ENCODE measurements at places on chromosomes 1 and 21. TPM values are rescaled to one million over a fixed set of nuclear protein-coding genes. Genes with fewer than 3 reads are reported as not detected.

The OR10Z1 gene
- not detected for total RNA-seq

The THEMIS2 gene
- total RNA-seq = 104 TPM

The MX2 gene
- total RNA-seq = 37.9 TPM

The HES5 gene
- not detected for total RNA-seq

The KISS1 gene
- total RNA-seq = not detected

The PLD5 gene
- total RNA-seq = not detected

The OR6K3 gene
- not detected for total RNA-seq

The FCER1G gene
- total RNA-seq = 226 TPM

The INAVA gene
- total RNA-seq = 0.18 TPM

The ADAMTSL4 gene
- total RNA-seq = 2.9 TPM

All from natural killer cell (primary cell).